Hindlimb muscle (tissue), 1 donor: ENCODE measurements at places on chromosomes 13 and 19.
A peak's percentile ranks its signal among the peaks of the same experiment; 100 is the strongest.

GRCh38 chr13:103876571-103876970 lies 810.4 kb upstream of the SLC10A2 start:
- no peak for DNase-seq

DNA sequence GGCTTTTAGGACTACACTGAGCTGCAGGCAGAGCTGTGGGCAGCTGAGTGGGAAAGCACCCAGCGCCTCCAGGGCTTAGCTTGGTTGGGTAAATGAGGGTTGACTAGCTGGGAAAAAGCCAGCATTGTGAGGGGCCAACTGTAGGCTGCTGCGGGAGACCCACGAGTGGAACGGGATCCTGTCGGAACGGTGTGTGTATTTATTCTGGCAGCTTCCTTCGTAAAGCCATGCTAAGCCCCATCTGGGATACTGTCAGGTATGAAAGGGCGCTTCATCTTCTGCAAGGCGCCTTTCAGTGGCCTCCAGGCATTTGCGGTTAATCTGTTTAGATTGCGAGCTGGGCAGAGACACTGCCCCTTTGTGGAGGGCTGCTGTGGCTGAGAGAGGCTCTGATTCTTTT lies 39.5 kb upstream of the CNMD start:
- no peak for DNase-seq

DNA sequence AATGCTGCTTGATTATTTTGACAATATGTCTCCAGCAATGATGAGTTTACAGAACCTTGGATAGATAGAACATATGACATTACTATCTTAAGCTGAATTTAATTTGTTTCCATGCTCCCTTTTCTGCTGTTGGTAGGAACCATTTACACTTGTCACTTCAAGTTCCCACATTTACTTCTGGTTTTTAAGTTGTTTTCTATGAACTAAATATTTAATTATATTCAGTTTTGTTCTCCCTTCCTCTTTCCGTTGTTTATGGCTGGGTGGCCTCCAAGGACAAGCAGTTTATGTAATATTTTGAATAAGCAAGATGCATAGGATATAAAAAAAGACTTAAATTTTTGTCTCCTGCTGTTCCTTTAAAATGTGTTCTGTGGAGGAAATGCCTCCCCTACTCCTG lies 860.6 kb downstream of the GPC5 start:
- no peak for DNase-seq

GRCh38 chr13:71516521-71516920 lies 350.5 kb downstream of the DACH1 start:
- no peak for DNase-seq

GRCh38 chr13:32426990-32427851 lies 709 bp downstream of the N4BP2L1 start:
- peak; percentile 52 for DNase-seq

- DNase-seq = no peak
Measured at GRCh38 chr19:51830274-51830673, 35.3 kb downstream of the FPR3 start.
